ENCODE measurements at places on chromosomes 6 and 20. TPM values are rescaled to one million over a fixed set of nuclear protein-coding genes. Genes with fewer than 3 reads are reported as not detected.

DNA sequence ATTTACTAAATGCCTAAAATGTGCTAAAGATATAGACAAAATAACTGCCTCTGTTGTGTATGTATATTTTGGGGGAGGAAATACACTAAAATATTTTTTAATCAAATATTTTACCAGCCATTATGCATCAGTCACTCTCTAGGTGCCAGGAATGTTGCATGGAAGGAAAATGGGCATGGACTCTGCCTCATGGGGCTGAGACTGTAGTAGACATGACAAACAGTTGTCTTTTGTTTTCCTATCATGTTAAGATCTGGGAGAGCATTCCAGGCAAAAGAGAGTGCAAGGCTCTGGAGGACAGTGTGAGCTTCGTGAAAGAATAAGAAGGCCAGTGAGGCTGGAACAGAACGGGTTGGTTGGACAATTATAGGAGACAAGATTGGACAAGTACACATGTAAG lies 26.5 kb downstream of the HLA-DOB start:
- DNase-seq = no peak

Gene ZSWIM1
- 7.8 TPM for total RNA-seq

Gene GSTA3
- not detected for total RNA-seq

DNA sequence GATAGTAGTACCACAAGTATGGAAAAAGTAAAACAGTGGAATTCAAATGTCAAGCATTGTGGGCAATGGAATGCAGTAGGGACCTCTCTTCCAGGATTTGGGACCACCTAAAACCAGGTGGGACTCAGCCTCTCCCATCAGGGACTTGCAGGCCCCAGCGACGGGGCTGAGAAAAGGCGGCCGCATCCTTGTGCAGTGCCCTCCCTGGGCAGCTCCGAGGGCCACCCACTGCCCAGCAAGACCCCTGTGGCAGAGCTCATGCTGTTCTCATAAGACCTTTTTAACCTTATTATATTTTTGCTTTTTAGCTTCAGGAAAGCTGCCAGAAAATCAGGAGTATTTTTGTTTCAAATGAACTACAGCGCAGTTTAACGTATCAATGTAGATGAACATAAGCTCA lies 142.6 kb upstream of the RPS6KA2 start:
- no peak for DNase-seq

Gene PNPLA1
- not detected for total RNA-seq

GRCh38 chr20:4484379-4484997 lies 237.2 kb upstream of the PRND start:
- no peak for DNase-seq

Gene FAM8A1
- total RNA-seq = 4.5 TPM

Gene ULBP3
- not detected for total RNA-seq

DNA sequence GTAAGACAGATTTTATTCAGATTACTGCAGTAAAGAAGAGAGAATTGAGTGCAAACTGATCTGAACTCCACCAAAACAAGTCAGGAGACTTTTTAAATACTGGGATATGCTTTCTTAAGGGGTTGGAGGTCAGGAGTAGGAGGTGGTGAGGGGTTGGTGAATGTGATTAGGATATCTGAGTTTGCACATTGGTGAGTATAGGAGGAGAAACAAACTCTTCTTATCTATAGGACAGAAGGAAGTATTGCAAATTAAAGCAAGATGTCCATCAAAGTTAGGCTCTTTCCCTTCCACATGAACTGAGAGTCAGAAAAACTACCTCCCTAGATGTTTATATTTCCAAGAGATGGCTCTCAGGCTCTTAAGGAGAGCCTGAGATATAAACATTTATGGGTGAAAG lies 114.6 kb upstream of the HTR1E start:
- no peak for DNase-seq

Gene MEP1A
- not detected for total RNA-seq

- no peak for DNase-seq
Observed at GRCh38 chr20:23254034-23254433, 96.6 kb upstream of the NXT1 start.

DNA sequence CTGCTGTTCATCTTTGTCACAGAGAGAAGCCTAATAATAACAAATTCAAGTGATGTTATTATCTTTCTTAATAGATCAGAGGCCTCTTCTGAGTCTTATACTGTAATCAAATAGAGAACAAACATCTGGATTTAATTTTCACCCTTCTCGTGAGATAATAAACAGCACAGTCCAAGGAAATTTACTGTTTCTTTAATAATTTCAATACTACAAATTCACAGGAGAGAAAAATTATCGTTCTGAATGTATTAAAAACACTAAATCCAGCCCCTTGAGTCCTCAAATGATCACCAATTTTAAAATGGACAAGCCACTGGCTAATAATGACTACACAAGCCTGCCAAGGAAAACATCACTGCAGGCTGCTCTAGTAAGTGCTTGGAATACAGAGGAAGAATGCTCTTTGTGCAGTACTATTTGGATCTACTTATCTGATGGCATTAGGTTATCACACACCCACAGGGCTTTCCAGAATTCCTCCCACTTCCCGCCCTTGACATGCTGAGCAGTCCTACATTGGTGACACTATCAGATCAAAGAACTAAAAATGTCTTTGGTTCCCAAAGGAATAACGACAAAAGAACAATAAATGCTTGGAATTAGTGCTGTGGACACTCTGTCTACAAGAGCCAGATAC lies 38.1 kb downstream of the SYNE1 start:
- DNase-seq = no peak

Gene PLEKHG1
- total RNA-seq = 0.27 TPM

Gene NKX2-4
- total RNA-seq = not detected

Gene SAMD5
- not detected for total RNA-seq

GRCh38 chr6:124069230-124069950 lies 265.7 kb downstream of the NKAIN2 start:
- DNase-seq = no peak

GRCh38 chr6:147578159-147578558 lies 69.7 kb downstream of the SAMD5 start:
- DNase-seq = no peak

Gene SOBP
- total RNA-seq = 0.16 TPM

- DNase-seq = no peak
Observed at GRCh38 chr6:139778688-139779087, 404.2 kb upstream of the CITED2 start.

Gene TRIM40
- not detected for total RNA-seq

Gene SUMO4
- total RNA-seq = 11.6 TPM

Gene PLTP
- 1.5 TPM for total RNA-seq

Gene CPXM1
- total RNA-seq = 0.76 TPM

DNA sequence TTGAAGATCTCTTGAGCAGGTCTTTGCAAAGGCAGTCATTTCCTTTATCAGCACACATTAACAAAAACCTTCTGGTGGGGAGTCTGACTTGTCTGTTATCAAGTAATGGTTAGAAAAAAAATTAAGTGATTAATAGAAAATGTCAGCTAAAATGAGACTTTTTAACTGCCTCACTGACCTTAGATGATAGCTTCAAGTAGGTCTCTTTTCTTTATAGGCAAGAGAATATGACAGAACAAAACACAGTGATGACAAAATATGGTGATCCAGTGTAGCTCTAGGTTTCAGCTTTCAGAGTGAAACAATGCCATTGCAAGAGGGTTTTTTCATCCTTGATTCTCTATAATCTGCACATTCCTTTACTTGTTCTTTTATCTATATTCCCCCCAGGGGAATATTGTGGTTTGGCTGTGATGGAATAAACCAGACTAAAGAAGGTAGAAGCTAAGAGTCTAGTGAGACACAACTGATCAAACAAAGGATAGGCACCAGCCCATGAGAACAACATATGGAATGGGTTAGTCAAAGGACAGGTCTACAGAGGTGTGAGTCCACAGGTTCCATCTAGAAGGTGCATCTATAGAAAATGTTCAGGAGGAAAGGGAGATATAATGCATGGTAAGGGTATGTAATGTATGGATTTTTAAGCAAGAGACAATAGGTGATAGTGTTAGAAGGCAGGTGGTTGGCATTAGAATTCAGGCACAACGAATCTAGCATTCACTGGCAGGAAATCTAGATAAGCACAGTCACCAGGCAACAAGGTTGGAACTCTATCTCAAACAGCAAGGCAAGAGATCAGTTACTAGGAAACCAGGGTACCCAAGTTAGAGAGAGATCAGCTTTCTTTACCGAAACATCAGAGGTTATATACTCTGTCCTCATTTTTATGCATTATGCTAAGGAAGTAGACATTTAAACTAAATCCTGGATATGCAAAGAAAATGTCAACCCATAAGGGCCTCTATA lies 228.9 kb upstream of the SMLR1 start:
- DNase-seq = no peak

Gene KCNK17
- total RNA-seq = not detected

Gene SMLR1
- total RNA-seq = not detected

GRCh38 chr20:45857882-45858216 lies 435 bp downstream of the ZSWIM3 start:
- DNase-seq = no peak

Gene PLN
- not detected for total RNA-seq

DNA sequence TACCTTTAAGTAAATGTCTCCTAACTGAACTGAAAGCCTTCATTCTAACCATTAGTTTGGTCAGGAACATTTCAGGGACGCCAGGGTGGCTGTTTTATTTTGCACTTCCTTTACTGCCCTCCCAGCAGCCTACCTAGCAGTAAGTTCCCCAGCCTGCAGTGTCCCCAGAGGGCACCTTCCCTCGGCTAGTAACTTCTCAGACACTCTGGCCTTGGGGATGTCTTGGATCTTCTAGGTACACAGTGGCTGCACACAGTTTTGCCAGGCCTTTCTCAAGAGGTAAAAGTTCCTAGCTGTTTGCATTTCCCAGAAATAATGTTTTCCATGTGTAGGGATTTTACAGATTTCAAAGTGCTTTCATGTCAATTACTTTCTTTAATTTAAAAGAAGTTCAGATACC lies 378 bp upstream of the LAMA2 start:
- no peak for DNase-seq

GRCh38 chr6:129709196-129709768 lies 695 bp downstream of the ARHGAP18 start:
- DNase-seq = no peak

Gene CLPSL2
- not detected for total RNA-seq

DNA sequence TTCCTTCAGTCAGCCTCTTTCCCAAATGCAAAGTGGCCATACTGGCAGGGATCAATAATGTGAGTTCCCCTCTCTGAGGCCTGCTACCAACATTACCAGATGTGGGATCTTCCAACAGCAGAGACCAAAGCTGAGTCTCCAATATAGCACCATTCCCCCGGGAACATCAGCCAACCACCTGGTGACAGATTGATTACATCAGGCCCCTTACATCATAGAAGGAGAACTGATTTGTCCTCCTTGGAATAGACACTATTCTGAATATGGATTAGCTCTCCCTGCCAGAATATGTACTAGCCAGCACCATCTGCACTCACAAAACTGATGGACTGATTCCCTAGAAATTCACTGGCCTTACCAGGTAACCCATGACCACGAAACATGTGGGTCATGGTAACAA lies 61.9 kb upstream of the CARMIL1 start:
- no peak for DNase-seq

DNA sequence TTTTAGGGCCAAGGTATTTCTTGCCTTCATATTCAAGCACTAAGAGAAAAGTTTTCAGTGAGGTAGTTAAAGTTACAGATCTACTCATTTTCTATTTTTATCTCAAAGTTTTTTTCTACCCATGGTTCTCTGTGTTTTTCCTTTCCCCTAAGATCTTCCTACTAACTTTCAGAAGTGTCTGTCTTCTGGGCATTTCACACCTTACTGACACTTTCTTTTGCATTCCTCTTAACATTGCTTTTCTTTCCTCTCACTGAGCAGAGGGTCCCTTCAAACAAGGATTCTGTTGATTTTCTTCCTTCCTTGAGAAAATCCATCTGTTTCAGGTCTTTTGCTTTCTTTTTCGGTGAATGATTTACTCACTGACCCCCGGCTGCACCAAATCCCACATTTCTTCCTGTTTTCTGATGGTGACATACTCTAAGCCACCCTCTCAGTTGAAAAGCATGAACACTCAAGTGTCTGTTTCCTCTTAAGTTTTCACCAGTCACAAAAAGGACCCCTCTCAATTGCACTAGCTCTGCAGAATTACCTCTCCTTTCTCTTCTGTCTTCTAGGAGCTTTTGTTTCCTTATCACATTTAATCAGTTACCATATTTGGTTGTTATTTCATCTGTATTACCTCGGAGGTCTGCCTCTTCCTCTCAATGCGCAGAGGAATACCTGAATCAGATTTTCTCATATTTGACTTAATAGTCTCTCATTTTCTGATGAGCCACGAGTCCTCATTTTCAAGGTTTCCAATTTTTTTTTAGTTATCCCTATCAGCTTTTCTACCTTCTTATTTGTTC lies 73.5 kb upstream of the RNF217 start:
- no peak for DNase-seq

DNA sequence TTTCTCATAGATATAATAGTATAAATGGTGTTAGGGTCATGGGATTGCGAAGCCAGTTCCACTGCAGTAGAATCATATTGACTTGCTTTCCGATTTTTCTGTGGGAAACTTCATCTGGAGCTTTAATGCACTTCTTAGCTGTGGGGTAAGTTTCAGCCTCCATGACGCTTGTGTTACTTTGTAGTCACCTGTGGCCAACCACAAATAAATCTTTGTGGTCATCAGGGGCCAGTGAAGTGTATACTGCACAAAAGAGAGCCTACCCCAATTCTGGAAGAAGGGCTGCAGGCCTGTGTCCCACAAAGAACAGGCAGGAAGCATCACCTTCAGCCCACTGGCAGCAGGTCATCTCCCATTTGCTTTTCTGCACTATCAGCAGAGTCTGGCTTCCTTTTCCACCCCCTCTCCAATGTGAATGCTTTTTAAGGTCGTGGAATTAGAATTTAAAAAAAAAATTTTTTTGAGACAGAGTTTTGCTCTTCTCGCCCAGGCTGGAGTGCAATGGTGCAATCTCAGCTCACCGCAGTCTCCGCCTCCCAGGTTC lies 32.0 kb downstream of the MTHFD1L start:
- no peak for DNase-seq

Data from activated T-helper 1 cell treated with anti-CD3 and anti-CD28 coated beads, Interleukin-12 subunit alpha, Interleukin-12 subunit beta, Interleukin-2, Interleukin-4 antibody, amounts not matched to agents 30 ng/mL and 10 ng/mL and 1 ng/mL, durations not matched to agents 14 hours and 24 hours and 36 hours (primary cell).